ENCODE measurements at places on chromosomes 2 and 18.

GRCh38 chr2:110688594-110689091, 10.8 kb upstream of the BUB1 start:
- no peak for DNase-seq

DNA sequence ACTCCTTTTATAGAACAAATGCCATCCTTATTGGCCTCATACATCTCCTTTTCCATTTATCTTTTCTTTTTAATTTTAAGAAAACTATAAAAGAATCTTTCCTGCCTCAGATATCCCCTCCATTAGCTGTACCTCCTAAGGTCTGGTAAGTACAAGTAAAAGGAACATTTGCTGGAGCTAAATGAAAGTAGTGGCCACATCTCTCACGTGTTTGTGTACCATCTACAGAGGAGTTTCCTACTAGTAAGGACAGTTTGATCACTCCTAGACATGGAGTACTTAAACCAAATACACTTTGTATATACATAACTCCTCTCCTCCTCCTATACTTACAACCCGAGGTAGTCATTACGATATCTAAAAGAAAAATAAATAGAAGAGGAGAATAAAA, 504.8 kb downstream of the LRRTM4 start:
- no peak for DNase-seq

- DNase-seq: no peak
Observed at GRCh38 chr2:177604271-177605065, 211.9 kb downstream of the AGPS start.

DNA sequence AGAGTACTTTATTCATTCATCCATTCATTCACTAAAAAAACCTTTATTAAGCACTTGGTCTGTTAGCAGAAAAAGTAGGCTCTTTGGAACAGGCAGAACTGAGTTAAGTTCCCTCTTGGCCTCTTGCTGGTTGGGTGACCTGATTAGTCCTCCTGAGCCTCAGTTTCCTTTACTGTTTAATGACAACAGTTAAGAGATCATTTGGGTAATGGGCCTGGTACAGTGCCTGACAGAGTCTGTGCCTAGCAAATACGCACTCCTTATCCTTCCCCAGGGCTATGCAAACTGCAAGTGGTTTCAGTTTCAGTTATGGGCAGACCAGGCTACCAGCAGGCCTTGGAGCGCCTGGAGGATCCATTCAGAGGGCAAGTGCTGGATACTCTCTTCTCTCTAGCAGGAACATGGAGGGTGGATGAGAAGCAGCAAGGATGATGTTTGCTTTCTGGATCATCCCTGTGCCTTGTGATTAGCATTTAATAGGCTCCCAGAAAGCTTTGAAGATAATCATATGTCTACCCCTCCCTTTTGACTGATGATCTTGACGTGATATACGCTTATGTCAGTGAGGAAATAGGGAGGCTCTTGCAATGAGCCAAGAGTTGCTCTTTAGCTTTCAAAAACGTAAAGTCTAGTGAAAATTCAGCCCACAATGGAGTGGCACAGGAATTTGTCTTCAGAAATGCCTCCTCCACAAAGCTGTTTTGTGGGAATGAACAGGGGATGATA, 12.4 kb upstream of the TAF1B start:
- no peak for DNase-seq

GRCh38 chr18:61982475-61982874, 89.7 kb upstream of the RNF152 start:
- no peak for DNase-seq

DNA sequence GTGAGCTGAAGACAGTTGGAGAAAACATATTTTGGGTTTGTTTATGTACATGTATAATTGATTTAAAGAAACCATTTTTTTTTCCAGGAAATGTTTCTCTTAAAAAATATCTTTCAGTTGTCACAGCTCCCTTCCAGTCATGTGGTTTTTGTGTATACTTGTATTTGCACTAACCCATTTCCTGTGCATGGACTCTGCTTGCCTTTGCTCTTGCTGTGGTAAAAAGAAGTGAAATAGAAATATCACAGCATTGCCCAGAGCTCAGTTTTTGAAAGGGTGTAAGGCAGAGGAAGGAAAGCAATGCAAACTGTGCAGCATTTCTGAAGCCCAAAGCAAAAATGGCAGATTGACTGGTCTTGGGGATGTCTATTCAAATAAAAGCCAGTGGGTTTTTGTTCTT, 10.4 kb upstream of the DOCK10 start:
- no peak for DNase-seq

GRCh38 chr2:129404000-129404685, 575.3 kb upstream of the RAB6C start:
- DNase-seq: no peak

GRCh38 chr18:55763805-55764204, 175.8 kb upstream of the TCF4 start:
- DNase-seq: no peak

DNA sequence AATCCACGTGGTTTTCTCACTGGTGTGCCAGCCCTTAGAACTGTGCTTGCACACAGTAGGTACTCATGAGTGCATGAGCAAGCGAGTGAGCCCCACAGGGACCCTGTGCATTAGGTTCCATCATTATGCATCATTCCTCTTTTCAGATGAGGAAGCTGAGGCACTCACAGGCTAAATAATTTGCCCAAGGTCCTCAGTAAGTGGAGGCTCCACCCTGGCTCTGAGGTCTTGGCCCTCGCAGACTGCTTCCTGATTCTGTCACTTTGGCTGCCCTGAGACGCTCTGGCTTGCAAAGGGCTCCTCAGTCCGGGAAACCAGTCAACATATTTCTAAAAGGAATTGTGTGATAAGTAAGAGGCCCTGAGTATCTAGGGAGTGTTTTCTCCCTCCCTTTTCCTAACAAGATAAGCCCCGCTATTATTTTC, 71.7 kb downstream of the IL1R2 start:
- no peak for DNase-seq

GRCh38 chr18:3590096-3590630, 140.2 kb downstream of the TGIF1 start:
- no peak for DNase-seq

- DNase-seq: no peak
Observed at GRCh38 chr2:215657844-215658243, 222.0 kb upstream of the FN1 start.

DNA sequence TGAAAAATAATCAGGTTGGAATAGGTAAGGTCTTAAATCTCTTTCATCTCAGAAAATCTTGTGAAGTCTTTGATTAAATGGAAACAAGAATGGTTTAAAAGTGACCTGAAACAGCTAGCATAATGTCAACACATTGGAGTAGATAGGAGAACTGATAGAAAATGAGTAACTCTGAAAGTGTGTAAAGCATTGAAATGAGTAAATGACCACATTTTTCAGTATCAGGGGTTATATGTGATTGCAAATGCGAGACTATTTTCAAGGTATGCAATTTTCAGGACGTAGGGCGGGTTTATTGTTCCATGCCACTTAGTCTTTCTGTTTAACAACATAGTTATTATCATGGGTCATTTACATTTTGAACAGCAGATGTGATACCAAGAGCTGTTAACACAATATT, 1383.2 kb downstream of the LRP1B start:
- DNase-seq: no peak

DNA sequence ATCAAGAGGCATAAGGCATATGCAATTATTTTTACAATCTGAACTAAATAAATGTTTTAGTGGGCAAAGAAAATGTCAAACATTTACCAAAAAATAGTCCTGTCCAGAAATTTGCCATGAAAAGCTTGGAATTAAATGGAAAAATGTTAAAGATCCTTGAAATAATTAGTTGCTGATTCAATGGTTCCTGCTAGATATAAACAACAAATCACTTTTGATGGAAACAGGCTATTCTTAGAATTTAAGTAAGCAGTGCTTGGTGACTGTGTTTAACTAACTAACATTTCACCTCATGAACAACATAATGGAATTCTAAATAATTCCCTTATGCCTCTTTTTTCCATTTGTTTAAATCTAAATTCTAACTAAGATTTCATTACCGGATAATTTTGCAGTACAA, 3.9 kb downstream of the RND3 start:
- DNase-seq: no peak

GRCh38 chr2:14632133-14632936, at the start of gene LRATD1:
Gene LRATD1 (plus strand): TSS chr2:14632717. CDS start chr2:14633980, 1,263 bp downstream.
- no peak for DNase-seq

GRCh38 chr18:23568281-23569138, 17.8 kb downstream of the NPC1 start:
- no peak for DNase-seq

DNA sequence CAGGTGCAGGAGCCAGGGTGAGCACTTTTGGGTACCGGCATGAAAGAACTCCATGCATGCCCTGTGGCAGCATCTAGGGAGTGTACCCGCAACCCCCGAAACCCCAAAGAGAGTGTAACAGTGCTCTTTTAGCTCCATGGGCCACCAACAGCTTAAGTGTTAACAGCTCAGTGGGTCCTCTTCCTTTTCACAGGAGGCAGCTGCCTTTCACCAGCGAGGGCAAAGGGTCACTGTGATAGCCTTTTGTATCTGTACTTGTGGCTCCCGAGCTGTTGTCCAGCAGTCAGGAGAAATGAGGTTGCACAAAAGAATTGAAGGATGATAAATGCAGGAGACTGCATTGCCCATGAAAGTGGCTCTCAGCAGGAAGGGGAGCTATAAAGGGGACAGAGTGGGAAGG, 1166.3 kb upstream of the ACVR2A start:
- no peak for DNase-seq

DNA sequence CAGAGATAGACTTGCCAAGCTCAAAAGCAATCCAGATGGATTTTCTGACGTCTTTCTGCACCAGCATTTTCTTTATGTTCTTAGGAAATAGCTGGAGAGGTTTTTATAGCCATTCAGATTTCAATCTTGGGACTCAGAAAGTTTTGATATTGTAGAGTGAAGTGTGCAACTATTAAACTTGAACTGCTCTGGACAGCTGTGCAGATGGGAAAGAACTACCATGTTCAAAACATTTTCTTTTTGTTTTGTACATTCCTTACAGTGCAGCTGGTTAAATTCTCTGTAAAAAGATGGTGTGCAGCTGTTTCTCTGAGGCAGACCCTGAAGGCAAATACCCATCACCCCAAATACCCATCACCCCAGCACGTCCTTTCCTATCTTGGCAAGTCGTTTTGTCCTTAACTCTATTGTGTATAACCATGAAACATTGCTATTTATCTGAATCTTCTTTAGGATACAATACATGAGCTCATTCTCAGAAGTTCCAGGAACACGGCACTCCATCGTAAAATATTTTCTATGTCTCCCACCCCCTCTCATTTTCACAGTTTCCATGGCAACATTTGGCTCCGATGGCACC, 38.8 kb downstream of the AQP4 start:
- no peak for DNase-seq

DNA sequence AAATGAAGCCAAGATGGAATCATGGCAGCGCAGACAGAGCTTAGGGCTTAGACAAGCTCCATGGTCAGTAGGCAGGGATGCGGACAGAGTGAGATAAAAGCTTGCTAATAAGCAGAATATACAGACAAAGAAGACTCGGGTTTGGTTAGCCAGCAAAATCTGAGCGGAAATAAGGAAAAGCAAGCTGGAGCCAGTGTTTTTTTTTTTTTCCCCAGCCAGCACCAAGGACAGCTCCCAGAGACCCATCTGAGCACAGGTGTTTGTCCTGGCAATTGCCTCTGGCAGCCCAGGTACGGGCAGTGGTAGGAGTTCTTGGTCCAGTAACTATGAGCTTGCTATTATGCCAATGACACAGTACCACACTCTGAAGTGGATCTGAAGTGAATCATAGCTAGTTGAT, 187.6 kb downstream of the ADCYAP1 start:
- DNase-seq: no peak

DNA sequence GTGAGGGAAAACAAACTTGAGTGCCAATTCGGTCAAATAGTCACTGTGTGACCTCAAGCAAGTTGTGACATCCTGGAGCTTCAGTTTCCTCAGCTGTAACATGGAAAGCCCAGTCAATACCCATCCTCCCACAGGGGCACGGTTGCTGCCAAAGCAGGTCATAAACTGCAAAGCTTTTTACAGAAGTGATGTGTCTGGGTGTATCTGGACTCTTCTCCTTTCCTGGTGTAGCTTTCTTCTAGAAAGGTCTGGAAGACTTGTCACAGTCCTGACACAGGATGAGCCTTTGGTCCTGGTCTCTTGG, 4.2 kb upstream of the AFF3 start:
- DNase-seq: no peak

DNA sequence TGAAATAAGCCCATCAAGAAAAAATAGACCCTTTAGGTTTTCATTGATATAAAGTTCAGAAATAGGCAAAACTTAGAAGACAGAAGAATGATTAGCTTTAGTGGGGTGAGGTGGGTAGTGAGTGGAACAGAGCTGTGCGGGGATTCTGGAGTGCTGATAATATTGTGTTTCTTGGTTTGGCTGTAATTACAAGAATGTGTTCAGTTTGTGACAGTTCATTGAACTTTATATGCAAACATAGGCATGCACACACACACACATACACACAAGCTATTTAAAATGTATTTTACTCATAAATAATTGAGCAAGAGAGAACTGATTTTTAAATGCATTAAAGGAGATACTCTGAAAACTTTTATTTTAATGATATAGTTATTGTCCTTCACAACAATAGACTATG, 17.1 kb downstream of the ARHGAP15 start:
- no peak for DNase-seq

DNA sequence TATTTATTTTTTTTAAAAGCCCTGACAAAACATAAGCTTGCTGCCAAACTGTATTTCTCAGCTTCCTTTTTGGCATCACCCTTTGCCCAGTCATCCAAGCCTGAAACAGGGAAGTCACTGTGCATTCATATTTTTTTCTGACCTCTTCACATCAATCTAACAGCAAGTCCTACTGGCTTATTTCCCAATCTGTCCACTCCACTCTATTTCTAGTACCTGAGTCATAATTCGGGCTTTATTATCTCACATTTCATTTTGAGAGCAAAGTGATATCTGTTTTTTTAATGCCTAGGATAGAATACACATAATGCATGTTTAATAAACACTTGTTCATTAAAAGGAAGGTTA, 5.1 kb downstream of the HNMT start:
- no peak for DNase-seq

- DNase-seq: no peak
Observed at GRCh38 chr2:32844253-32844652, 102.5 kb upstream of the LTBP1 start.

- DNase-seq: no peak
Observed at GRCh38 chr2:27527182-27527581, 30.5 kb downstream of the GCKR start.

DNA sequence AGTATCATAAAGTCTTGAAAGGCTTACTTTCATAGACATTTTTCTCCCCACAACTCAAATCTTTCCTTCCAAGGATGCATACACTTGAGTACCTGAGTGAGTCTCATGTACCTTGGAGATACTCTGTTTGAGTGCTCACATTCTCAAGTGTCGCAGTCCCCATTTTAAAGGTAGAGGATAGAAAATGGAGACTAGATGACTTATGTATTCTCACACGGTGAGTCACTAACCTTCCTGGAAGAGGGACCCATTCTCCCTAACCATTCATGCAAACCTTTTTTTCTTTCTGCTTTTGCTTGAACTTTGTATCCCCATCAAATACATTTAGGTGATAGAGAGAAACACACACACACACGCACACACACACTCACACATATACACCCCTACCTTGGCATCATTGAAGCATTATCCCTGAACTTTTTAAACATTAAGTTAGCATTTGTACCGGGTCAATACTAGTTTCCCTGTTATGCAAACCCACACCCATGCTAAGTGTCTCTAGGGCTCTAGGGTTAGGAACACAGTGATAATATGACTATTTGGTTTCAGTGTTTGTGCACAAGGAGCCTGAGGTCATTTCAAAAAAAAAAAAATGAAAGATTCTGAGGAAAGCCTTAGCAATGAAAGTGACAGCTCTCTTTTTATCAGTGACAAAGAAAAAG, 236.2 kb downstream of the IKZF2 start:
- no peak for DNase-seq
